ENCODE measurements at places on chromosomes 6 and 20.

DNA sequence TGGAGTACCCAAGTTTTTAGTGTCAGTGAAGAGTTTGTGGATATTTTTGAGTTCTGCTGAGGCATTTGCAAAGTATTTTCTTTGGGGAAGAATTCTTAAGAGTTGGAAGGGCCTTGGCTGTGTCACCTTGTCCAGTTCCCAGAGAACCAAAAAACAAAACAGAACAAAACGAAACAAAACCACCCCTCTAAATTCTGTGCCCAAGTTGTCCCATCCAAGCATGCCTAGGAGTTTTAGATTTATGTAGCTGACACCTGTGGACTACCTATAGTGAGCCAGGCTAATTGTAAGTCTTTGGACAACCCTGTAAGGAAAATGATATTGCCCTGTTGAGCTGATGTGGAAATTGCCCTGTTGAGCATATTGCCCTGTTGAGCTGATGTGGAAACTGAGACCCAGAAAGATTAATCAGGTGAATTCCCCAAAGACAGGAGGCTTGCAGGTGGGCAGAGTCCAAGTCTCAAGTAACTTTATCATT is 1.0 kb upstream of the ECI2 start:
- DNase-seq: no peak

- no peak for DNase-seq
Measured at GRCh38 chr6:32406857-32407256, at the start of gene BTNL2. Gene BTNL2, minus strand, starts transcription at chr6:32407181. Its CDS starts 58 bp downstream, at chr6:32407123.

GRCh38 chr6:100372326-100373091 is 92.2 kb downstream of the SIM1 start:
- DNase-seq: no peak

DNA sequence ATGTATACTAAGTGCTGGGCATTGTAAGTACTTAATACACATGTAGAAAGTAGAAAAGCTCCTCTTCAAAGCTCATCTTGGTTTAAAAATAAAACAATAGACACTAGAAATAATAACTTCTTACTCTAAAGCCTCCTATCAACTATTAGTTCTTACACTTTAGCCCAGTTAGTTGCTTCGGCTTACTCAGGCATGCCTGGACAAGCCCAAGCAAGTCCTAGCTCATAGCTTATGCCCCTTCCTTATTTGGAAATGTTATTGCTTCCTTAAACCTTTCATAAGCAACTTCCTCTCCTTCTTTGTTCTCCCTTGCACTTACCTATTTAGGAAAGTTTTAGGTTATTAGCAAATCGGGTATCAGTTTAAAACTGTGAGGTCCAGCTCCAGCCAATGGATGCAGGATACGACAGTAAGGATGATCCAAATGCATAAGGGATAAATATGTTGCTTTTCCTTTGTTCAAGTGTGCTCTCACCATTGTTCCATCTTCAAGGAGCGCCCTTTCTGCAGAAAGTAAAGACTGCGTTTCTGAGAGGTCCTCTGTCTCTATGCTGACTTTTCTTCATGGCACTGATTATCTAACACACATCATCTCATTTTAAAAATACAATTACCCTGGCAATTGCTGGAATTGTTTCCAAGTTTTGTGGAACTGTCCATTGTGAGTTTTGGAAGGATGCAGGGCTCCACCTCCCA is 12.3 kb downstream of the TMEM30A start:
- DNase-seq: no peak

DNA sequence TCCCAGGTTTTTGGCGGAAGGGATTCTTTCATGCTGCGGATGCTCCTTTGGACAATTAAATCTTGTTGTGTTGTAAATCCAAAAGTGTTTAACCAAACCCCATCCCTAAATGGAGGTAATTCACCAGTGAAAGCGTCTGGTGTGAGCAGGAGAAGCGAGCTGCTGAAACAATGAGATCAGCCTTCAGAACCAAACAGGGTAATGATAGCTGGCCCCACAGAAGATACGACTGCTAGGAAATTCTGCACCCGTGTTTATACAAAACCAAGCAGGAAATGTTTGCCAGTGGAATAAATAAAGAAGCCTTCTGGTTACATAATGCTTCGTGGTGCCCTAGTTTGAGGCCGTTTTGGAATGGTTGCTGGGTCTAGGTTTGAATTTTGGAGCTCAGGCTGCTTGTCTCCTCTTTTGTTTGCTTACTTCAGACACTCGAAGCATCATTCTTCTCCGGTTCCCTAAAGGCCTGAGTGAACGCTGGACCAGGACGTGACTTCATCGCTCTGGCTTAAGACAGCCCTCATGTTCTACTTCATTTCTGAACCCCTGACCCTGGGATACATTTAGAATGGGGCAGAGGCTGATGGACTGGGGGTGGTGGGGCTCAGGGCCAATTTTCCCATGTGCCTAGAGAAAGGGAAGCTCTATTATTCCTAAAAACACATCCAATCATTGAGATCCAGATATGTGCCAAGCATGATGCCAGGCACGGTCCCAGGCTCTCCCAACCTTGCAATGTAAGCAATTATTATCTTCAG is 61.6 kb upstream of the JAG1 start:
- no peak for DNase-seq

GRCh38 chr6:38024908-38025307 is 205.4 kb downstream of the ZFAND3 start:
- DNase-seq: no peak

DNA sequence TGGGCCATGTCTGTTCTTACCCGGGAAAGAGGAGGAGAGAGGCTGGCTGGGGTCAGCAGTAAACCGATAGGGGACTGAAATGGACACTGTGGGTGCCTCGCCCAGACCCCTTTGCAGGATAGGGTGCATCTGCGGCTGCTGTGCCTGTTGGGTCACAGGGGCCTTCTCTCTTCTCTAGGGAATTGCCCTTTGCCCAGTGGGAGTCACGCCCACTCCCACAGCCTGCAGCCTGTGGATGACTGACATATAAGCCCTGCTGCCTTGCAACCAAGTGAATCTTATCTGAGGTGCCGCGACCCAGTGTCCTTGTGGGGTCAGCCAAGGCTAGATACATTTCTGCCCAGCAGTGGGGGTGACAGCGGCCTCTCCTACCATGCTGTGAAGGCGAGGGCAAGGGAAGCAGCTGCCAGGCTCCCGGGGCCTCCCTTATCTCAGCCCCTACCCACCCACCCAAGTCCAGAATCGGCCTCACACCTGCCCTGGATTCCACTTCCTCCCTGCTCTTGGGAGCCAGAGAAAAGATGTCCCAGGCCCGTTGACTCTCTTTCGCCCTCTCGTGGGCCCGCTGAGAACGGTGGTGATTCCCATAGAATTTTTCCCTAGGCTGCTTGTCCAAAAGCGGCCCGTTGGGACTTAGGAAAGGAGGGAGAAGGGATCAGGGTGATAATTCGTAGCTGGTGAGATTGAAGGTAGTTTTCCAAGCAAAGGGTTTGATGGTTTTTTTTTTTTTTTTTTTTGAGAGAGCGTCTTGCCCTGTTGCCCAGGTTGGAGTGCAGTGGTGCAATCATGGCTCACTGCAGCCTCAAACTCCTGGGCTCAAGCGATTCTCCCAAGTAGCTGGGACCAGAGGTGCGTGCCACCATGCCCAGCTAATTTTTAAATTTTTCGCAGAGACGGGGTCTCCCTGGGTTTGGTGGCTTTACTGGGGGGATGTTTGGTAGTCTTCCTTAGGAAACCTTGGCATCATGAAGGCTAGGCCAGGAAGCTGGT is 76.4 kb upstream of the RNF24 start:
- peak; percentile 69 for DNase-seq

DNA sequence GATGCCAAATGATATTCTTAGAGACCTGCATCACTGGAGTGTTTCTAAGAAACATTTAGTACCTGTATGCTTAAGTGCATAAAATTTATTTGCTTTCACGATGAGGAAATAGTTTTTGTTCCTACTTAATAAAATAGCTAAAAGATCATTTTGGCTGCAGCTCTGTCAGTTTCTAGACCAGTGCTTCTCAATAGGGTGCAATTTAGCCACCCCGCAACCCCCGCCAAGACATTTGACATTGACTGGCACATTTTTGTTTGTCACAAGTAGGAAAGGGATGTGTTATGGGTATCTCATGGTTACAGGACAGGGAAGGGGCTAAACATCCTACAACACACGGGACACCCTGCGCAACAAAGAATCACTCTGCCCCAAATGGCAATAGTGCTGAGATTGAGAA is 335.7 kb upstream of the HSF2 start:
- no peak for DNase-seq
